ENCODE measurements at places on chromosomes 13 and 19.

DNA sequence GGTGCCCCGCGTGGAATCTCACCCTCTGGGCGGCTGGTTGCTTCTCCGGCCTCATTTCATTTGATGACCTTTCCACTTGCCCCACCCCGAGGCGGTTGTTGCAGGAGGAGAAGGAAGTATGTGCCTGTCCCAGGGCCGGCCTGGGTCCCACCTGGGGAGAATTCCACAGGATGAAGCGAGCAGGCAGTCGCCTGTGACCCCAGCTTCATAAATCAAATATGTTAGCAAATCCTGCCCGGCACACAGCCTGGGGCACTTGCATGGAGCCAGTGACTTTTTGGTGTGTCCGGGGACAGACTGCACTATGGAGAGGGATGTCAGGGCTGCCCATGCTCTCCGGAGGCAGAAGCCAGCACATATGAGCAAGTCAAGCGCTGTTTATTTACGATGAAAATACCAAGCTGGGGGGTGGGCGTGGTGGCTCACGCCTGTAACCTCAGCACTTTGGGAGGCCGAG, 19.7 kb upstream of the ZBTB7A start:
- no peak for DNase-seq

GRCh38 chr19:18205200-18205892, 1.5 kb upstream of the RAB3A start:
- DNase-seq: no peak

- DNase-seq: no peak
These were observed 197.5 kb downstream of the NBEA start for GRCh38 chr13:35139591-35139990.

- DNase-seq: no peak
These were observed 52.0 kb upstream of the SPACA7 start for GRCh38 chr13:112324116-112324515.

- DNase-seq: no peak
These were observed 177.6 kb downstream of the SHISA2 start for GRCh38 chr13:25874064-25874737.

- DNase-seq: peak; percentile 7
These were observed 42.4 kb upstream of the ZNF737 start for GRCh38 chr19:20607943-20608342.

DNA sequence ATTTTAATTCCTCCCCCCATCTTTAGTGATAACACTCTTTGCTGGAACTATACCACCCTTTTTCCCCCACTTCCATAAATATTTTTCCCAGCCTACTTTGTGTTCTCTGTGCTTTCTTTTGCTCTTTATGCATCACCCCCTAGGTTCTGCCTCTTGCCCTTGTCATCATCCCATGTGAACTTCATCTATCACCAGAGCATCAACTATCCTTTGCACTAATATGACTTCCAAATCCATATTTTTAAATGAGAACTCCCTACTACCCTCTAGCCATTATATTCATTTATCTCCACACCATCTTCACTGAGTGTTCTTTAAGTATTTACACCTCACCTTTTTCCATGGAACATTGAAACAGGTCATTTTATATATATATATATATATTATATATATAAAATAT, 452.7 kb downstream of the FOXO1 start:
- DNase-seq: no peak

- no peak for DNase-seq
These were observed 4.0 kb downstream of the MKNK2 start for GRCh38 chr19:2047076-2047448.

DNA sequence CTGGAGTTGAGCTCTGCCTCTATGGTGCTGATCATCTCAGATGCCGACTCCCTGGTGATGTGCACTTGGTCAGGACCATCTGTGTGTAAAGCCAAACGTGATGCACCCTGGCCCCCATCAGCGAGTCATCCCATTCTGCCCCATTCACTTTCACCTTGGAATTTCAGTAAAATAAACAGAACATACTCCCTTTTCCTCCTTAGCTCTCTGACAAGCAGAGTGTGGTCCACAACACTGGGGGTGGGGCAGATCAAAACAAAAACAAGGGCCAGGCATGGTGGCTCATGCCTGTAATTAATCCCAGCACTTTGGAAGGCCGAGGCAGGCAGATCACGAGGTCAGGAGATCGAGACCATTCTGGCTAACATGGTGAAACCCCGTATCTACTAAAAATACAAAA, 12.3 kb downstream of the CEACAM20 start:
- no peak for DNase-seq

DNA sequence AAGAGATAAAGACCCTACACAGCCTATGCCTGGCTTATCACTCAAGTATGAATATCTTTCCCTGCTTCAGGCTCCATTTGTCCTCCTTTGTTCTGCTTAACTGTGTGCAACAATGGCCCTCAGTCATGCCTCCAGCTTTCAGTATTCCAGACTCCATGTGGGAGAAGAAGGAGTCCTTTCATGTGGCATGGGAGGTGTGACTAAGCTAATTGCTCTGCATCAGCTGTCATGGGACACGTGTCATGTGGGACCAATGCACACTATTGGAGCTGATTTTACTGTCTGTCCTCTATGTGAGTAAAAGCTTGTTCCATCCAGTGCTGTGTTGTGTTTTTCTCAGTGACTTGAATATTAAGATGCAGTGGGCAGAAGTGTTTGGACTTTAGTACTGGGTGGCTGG, 1198.3 kb downstream of the OLFM4 start:
- DNase-seq: no peak

GRCh38 chr19:2719920-2720776, 1.0 kb downstream of the DIRAS1 start:
- DNase-seq: no peak

DNA sequence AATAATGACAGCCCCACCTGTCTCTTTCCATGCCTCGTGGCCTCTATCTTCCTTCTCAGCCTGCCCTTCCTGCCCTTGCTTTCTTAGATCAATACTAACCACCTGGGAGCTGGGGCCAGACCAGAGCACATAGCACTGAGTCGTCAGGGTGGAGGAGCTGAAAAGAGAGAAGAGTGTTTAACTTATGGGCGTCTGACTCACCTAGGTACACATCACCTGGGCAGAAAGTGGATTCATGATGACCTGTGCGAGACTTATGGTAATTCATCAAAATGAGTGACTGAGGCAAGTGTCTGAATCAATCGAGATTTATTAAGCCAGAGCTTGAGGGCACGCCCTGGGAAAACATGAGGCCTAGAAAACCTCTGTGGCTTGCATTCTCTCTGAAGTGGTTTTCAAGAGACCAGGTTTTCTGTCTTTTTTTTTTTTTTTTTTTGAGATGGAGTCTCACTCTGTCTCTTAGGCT, 19.2 kb downstream of the CEACAM6 start:
- no peak for DNase-seq

DNA sequence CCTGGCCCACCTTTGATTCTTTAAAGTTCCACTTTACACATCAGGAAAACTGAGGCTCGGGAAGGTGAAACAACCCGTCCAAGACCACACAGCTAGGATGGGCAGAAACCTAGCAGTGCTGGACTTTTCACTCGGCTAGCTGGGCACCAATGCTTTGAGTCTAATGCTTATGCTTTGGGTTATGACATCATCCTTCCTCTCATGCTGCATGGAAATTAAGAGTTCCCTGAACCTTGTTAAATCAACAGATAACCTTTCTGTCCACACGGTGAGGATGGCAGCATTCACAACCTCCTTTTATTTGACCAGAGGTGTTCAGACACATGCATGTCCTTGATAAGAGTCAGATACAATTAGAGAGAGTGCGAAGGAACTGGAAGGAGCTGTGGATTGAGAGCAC, 138.4 kb downstream of the UQCRFS1 start:
- no peak for DNase-seq

GRCh38 chr19:17370026-17370587, 7.0 kb downstream of the PLVAP start:
- no peak for DNase-seq

DNA sequence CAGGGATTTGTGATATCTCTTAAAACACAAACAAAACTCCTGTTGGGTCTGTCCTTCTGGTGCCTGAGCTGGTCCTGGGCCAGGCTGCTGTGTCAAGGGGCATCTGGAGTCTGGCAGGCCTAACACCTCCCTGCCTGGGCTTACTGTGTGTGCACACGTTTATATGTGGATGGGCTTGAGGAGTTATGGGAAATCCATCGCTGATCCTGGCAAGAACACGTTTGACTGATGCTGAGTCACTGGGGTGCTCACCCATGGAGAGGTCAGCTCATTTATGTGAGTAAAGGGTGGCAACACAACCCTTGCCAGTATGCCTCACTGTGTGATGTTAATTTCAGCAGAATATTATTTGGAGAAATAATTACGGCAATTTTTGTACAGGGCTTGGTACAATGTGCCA, 44.5 kb upstream of the PCDH8 start:
- DNase-seq: no peak

DNA sequence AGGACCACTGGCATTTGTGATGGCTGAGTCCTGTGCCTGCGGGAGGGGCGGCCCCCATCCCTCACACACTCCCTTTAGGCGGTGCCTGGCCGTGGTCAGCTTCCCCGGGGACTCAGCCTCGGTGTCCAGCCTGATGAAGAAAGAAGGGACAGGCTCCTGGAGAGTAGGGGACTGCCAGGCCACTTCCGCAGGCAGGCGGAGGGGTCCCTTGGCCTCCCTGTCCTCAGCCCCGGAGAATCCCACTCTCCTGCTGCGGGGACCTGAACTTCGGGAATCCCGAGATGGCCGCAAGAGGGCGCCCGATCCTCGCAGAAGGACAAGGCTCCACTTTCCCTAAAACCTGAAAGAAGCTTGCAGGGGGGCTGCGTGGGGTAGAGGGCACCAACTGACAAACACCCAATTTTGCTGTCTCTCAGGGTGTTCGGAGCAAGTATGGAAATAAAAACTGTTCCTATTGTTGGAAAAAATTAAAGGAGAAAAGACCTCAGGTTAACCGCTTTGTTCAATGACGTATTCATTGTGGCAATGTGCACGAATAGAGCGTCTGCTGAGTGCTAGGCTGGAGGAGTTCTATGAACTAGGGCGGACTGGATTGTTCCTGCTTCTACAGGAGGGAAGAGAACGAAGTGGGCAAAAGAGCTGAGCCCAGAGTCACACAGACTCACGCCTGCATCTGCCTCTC, 297.3 kb downstream of the ZNF536 start:
- no peak for DNase-seq

DNA sequence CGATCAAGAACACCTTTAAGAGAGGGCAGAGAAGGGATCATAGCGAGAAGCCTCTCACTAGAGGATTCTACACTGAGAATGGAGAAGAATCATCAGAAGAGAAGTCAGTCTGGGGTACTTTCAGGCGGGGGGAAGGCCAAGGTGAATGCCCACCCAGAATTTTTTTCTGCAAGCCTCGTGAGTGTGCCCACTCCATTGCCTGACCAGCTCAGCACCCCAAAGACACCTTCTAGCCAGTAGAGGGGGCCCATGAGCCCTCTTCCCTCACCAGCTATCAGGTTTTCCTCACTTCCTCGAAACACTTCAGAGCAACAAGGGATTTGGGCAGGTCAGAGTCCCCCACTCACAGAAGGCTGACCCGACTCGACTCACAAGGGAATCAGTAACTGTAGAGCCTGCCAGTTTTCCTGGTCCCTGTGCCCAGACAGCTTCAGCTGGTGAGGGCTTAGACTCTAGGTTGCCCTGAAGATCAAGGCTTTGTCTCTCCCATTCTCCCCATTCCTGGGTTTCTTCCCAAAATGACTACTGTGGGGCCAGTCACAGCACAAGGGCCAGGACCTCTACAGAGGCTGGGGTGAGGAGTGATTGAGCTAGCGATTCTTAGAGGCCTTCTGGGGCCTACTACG, 18.4 kb downstream of the NLRP13 start:
- no peak for DNase-seq

DNA sequence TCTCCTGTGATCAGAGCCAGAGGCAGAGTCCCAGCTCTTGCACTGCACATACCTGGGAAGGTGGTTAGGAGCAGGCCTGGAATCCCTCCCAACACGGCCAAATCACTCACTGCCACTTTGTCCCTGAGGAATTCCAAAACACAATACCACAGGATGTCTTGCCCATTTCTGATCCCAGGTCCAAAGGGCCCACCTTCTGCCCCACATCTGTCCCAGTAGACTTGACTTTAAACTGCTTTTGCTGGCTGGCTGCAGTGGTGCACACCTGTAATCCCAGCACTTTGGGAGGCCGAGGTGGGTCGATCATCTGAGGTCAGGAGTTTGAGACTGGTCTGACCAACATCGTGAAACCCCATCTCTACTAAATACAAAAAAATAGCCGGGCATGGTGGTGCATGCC, 18.9 kb downstream of the ZNF536 start:
- DNase-seq: no peak

GRCh38 chr13:48334534-48335127, 31.1 kb downstream of the RB1 start:
- no peak for DNase-seq

GRCh38 chr19:42613666-42614065, 18.9 kb upstream of the CEACAM8 start:
- no peak for DNase-seq

GRCh38 chr19:11558881-11559828, at the start of gene ELOF1:
Gene ELOF1 (minus strand): TSS chr19:11559230. CDS start chr19:11554347, 4,883 bp downstream.
- peak; percentile 98 for DNase-seq

DNA sequence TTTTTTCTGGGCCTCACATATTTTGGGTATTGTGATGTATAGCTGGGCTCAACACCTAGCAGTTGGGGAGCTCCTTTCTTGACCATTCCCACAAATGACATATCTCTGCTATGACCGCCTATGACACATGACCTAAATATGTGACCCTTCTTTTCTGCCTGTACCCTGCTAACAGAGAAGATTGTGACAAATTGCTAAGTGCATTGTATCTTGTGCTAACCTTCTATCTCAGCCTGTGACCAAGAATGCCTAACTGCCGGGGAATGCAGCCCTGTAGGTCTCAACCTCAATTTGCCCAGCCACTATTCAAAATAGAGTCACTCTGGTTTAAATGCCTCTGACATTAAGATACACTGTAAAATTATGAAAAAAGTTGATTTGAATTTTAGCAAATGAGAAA, 6.8 kb upstream of the ZNF429 start:
- DNase-seq: no peak

- DNase-seq: no peak
These were observed 912 bp upstream of the TUBA3C start for GRCh38 chr13:19182536-19182935.

DNA sequence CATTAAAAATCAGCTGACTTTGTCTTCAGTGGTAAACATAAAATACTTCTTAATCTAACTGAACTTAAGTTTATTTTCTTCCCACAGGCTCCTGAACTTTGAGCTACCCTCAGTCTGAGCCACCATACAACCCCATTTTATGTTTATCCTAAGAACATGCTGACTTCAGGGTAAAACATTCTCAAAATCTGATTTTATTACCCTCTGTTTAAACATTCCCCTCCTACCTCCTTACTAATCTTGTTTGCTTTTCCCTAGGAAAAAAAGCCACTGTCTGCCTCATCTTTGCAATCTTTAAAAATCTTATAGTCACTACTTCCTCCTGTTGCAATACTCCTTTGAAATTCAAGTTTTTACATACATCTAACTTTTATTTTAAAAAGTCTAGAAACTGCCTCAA, 4.0 kb downstream of the ZNF91 start:
- no peak for DNase-seq

GRCh38 chr13:45051315-45051714, 62.0 kb downstream of the GPALPP1 start:
- DNase-seq: no peak
